Neural crest cell (in vitro differentiated cells): ENCODE measurements at places on chromosomes 2 and 18. TPM values are rescaled to one million over a fixed set of nuclear protein-coding genes. Genes with fewer than 3 reads are reported as not detected.

DNA sequence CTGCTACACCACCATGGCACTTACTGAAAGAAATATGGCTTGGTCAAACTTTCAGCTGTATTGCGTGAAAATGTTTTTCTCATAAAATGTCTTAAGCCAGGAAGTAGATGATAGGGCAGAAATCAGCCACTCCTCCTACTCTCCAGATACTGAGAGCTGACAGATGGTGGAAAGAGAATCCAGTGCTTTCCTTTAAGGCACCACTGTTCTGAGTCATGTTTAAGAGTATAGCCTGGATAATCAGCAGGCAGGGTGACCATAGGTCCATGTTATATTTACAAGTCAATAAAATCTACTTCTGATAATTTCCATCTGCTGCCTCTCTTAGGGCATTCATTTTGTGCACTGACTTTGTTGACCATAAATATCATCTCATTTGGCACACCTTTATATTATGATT lies 21.9 kb downstream of the ARPC2 start:
- H3K27ac ChIP-seq = no peak overlapping the region
- DNase-seq = no peak
- H3K36me3 ChIP-seq = peaks cover 11% of the 10 kb centered on the region

- H3K27me3 ChIP-seq = no peaks in the 10 kb centered on the region
- no peak overlapping the region for H3K4me3 ChIP-seq
- H3K4me1 ChIP-seq = no peaks in the 10 kb centered on the region
- peaks cover 18% of the 10 kb centered on the region for H3K36me3 ChIP-seq
Measured at GRCh38 chr2:169172151-169172735, 102.9 kb downstream of the DHRS9 start.

Gene CNRIP1
- 36.6 and 37.3 TPM in 2 replicates for total RNA-seq

DNA sequence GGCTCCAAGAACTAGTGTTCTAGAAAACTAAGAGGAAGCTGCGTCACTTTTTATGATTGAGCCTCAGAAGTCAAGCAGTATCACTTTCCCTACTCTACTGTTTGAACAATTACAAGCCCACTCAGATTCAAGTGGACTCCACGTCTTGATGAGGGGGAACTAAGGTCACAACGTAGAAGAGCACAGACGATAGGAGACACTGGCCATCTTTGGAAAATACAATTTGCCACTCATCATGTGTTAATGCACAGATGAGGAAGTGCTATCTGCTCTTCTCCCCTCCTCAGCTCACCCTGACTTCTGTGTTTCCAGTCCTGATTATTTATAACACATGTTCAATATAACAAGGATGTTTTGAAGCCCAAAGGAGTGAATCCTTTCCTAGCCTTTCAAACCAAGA lies 76.1 kb upstream of the CYP1B1 start:
- no peaks in the 10 kb centered on the region for H3K36me3 ChIP-seq
- H3K27me3 ChIP-seq = no peaks in the 10 kb centered on the region
- no peak for DNase-seq
- no peak overlapping the region for H3K4me3 ChIP-seq

DNA sequence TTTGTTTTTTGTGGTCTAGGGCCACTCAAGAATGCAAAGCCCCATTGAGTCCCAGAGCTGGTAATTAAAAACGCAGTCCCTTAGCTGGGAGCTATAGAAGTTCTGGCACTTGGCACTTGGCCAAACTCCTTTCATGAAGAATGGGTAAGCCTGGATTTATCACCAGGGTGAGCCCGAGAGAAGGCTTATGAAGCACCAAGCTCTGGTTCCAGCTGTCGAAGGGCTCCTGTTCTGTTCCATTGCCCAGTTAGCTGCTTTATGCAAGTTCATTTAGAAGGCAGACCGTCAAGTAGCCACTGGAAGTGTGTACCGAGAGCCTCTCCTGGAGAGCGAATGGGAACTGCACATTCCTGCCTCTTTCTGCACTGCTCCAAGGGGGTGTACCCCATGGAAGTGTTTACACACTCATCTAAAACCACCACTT lies 14.2 kb downstream of the ECEL1 start:
- H3K4me1 ChIP-seq = no peaks in the 10 kb centered on the region
- no peak overlapping the region for H3K4me3 ChIP-seq
- no peaks in the 10 kb centered on the region for H3K36me3 ChIP-seq

DNA sequence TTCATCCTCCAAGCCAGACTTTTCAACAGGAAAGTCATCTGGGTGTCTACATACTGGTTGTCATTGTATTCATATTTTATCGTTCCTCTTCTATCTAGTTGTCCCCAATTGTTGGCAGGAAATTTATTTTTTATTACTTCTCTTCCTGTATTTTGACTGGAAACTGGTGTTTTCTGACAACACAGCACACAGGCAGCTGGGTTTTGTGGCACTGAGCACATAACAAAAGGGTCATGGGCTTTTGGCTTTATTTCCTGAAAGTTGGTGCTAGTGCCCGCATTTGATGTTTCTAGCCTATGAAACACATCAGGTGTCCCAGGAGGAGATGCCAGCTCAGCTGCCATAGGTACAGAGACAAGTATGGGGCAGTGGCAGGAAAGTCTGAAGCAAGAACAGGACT lies 126.4 kb downstream of the TMEM17 start:
- peaks cover 19% of the 10 kb centered on the region for H3K4me1 ChIP-seq
- no peaks in the 10 kb centered on the region for H3K27me3 ChIP-seq
- peaks cover under 1% of the 10 kb centered on the region for H3K36me3 ChIP-seq
- H3K27ac ChIP-seq = no peak overlapping the region

DNA sequence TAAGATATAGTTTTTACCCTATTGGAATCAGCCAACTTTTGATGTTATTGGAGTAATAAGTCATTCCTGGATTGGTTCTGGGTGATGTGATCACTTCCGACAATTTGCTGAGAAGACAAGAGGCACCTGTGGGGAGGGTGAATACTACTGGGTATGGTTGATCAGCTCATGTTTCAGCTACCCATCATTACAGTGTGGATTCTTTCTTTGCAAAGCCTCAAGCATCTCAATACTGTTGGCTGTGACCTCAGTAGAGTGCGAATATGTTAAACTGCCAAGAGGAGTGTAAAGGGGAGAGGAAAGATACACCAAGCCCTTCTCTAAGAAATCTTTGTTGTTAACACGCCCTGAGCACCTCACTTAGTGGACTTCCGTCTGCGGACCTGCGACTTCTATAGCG lies 317.7 kb downstream of the TDRD15 start:
- peaks cover 4% of the 10 kb centered on the region for H3K4me1 ChIP-seq
- no peak for DNase-seq
- no peak overlapping the region for H3K4me3 ChIP-seq
- H3K27me3 ChIP-seq = no peaks in the 10 kb centered on the region
- H3K27ac ChIP-seq = no peak overlapping the region

- DNase-seq = no peak
- no peaks in the 10 kb centered on the region for H3K27me3 ChIP-seq
- peaks cover 34% of the 10 kb centered on the region for H3K36me3 ChIP-seq
- no peak overlapping the region for H3K27ac ChIP-seq
Measured at GRCh38 chr2:11524470-11524869, 9.4 kb upstream of the GREB1 start.

GRCh38 chr2:109635426-109636304 lies 21.5 kb downstream of the SOWAHC start:
- H3K27ac ChIP-seq = no peak overlapping the region
- H3K4me1 ChIP-seq = peaks cover 7% of the 10 kb centered on the region
- no peak overlapping the region for H3K4me3 ChIP-seq
- no peaks in the 10 kb centered on the region for H3K36me3 ChIP-seq
- no peak for DNase-seq
